ENCODE measurements at places on chromosomes 6 and 20.
A peak's percentile ranks its signal among the peaks of the same experiment; 100 is the strongest.

DNA sequence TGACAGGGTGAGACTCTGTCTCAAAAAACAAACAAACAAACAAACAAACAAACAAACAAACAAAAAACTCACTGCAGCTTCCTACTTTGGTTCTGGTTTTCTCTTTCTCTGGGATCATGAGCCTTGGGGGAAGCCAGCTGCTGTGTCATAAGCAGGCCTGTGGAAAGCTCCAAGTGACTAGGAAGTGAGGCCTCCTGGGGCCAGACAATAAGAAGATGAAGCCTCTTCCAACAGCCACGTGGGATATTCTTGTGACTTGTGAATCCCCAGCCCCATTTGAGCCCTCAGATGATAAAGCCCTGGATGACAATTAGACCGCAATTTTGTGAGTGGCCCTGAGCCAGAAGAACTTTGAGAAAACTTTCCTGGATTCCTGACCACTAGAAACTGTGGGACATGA is 11.4 kb downstream of the HLA-A start:
- DNase-seq = no peak

DNA sequence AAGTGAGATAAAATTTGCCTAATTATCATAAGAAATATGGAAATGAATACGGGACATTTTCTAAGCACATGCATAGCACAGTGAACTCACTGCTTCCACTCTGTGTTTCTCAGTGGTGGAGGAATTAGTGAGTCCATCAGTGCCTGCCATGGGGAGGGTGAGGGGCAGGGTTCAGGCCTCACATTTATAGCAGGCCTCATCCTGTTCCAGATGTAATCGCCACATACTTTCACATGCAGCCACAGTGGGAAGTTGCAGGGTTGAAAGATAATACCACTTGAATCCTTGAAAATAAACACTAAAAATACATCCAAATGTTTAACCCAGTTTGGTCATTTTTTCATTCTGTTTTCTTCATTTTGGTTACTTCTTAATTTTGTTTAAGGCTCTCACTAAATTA is 29.9 kb upstream of the ANKEF1 start:
- no peak for DNase-seq

DNA sequence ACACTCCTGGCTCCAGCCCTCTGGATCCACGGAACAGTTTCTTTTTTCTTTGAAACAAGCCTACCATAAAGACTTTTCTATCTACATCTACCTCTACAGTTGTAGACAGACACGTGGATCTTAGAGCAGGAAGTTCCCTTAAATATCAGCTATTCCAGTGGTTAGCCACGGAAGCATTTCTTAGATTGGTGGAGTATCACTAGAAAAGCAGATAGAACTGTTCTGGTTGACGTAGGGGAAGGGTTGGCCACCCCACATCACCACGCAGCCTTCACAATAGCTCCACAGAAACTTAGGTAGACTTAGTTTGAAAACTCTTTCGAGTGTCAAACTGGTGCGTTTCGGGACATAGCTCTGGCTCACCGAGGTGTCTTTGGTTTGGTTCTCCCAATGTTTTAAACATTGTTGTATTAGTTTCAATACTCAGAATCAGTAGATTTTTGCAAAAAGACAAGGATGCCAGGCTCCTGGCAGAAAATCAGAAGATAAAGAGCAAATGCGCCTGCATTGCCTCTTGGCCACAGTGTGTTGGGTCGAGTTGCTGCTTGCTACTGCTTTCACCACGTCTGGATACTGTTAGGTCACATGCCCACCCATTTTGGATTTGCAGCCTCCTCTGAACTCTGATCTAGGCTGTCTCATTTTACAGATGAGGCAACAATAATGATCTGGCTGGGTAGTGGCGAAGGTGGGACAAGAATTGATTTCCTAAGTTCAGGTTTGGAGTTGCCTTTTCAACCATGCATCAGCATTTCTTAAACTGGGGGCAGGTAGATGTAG is 71.5 kb upstream of the DTNBP1 start:
- no peak for DNase-seq

DNA sequence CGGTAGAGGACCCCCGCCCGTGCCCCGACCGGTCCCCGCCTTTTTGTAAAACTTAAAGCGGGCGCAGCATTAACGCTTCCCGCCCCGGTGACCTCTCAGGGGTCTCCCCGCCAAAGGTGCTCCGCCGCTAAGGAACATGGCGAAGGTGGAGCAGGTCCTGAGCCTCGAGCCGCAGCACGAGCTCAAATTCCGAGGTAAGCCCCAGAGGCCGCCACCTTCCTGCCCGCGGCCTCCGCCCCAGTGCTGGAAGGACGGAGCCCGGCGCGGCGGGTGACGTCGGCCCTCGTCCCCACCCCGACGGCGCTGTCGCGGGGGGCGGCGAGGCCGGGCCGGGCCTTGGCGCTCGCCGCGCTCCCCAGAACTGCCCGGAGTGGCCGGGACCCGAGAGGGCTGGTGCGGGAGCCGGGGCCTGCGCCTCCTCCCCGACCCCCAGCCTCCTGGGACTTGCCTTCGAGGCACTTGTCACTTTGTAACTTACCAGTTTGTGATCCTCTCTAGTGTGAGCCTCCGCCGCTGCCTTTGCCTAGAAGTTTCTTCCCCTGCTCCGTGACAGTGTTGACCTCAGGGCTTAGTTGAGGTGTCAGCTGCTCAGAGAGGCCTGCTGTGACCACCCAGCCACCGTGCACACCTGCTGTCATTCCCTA is 417 bp downstream of the VAPB start:
- DNase-seq = peak; percentile 14

- no peak for DNase-seq
These were observed 511.8 kb upstream of the ZNF337 start for GRCh38 chr20:26208296-26209091.

- DNase-seq = no peak
These were observed 163.7 kb downstream of the MAFB start for GRCh38 chr20:40525351-40525750.

DNA sequence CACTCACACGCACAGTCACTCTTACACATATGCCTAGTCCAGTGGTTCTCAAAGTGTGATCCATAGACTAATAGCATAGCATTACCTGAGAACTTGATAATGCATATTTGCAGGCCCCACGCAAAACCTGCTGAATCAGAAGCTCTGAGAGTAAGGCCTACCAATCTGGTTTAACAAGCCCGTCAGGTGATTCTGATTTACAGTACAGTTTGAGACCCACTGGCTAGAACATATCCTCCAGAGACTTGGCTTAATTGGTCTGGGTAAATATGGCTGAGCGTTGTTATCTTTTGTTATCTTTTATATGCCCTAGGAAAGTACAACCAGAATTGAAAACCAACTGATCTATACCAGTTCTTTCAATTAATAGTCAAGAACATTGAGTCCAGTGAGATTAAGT is 9.6 kb downstream of the TSPYL4 start:
- DNase-seq = no peak

DNA sequence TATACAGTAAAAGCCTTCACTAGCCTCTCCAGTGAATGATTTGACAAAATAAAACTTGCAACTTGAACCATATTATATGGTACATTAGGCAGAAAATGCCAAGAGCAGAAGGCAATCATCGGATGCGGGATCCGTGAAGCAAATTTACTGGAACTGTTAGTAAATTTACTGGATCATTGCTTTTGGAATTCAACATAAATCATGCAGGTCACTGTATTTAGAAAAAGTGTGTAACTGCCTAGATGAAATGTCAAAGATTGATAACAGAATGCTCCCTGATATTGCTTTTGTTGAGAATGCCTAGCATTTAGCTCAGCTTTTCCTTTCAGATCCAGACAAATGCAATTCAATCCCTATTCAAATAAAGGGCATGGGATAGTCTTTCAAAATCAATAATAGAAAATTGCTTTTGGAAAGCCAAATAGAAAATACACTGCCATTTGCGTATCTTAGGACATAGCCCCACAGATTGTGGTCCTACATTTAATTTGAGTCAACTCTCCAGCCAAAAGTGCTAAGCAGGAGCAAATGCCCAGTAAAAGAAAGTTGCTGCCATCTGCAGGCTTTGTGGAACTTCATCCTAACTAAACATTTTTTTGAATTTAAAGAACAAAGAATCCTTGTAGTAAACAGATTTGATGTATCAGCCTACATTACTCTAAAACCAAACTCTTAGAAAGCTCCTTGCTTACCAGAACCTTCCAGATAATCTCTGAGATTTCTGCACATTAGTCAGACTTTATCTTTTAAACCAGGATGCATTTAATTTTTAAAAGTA is 109.5 kb upstream of the HSF2 start:
- DNase-seq = peak; percentile 49

DNA sequence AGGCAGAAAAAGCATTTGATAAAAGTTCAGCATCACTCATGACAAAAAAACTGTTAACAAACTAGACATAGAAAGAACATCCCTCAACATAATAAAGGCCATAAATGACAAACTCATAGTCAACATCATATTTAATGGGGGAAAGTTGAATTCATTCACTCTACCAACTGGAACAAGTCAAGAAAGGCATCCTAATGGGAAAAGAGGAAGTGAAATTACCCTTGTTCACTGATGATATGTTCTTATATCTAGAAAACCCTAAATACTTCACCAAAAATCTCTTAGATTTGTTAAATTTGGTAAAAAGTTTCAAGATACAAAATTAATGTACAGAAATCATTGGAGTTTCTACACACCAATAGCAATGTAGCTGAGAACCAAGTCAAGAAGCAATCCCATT is 48.9 kb downstream of the GGTLC1 start:
- no peak for DNase-seq

DNA sequence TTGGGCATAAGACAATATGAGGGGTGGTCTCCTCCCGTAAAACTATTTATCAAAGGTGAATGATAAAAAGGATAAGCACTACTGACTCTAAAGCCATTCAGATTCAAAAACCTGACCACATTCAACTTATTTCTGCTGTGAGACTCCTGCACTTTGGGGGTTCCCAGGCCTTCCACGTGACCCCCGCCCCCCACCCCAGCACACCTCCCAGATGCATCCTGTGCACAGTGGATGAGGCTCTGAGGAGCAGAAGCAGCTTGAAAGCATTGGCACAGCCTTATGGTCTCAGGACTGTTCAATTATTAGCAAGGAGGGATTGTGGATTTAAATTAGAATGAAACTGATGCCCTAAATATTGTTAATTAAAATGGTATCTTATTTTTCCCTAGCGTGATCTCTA is 55.1 kb upstream of the SAMD5 start:
- no peak for DNase-seq

- no peak for DNase-seq
These were observed 31.8 kb upstream of the ZBP1 start for GRCh38 chr20:57651881-57652605.

DNA sequence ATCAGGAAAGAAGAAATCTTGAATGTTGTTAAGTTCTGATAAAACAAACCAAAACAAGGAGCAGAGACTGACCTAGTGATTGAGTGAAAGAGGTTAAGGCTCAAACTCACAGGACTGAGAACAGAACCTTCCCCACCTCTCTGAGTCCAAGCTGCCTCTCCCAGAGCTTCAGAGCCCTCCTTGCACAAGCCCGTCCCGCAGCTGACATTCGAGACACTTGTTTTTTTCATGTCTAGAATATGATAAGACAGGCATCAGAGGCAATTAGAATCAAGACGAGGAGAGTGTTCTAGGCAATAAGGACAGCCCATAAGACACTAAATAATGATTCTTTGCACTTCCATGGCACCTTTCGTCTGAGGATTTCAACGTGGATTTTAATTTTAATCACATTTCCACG is 140.6 kb downstream of the PXDC1 start:
- no peak for DNase-seq

DNA sequence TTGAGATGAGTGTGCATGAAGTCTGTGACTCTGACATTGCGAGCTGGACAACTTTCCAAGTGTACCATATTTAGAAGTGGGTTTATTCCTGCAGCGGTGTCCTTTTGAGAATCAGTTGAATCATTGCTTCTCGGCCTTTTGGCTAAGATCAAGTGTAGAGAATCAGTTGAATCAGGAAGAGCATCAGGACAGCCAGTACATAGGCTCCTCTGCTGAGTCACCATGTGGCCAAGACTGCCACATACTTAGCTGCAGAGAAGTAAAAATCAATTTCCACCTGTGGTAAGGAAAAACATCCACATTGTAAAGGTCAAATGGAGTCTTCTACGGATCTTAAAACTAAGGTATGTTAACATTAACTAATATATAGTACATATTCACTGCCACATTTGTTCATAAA is 428.4 kb upstream of the MARCKS start:
- no peak for DNase-seq

- DNase-seq = peak; percentile 75
These were observed 42.8 kb downstream of the INSM1 start for GRCh38 chr20:20410678-20411077.

DNA sequence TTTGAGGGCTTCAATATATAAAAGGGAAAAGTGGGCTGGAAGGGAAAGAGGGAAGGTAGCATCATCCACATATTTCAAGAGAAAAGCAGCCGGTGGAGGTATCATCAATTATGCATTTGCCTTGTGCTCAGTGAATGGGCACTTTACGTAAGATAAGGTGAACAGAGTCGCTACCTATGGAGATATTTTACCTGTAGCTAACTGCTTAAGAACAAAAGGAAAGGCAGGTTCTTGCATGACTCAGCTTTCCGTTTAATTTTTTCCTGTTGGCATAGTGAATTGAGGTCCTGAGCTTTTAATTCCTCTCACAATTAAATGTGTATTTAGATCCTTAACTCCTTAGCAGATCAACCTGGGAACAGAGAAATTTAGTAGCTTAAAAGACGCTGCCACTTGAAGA is 25.5 kb upstream of the PLCB4 start:
- no peak for DNase-seq

GRCh38 chr20:61394088-61394799 is 142.2 kb downstream of the CDH4 start:
- no peak for DNase-seq

- DNase-seq = peak; percentile 15
These were observed 166.5 kb upstream of the MMS22L start for GRCh38 chr6:97449444-97449966.

All from Ammon's horn (tissue), 1 donor.